ENCODE measurements at places on chromosomes 4 and X.

DNA sequence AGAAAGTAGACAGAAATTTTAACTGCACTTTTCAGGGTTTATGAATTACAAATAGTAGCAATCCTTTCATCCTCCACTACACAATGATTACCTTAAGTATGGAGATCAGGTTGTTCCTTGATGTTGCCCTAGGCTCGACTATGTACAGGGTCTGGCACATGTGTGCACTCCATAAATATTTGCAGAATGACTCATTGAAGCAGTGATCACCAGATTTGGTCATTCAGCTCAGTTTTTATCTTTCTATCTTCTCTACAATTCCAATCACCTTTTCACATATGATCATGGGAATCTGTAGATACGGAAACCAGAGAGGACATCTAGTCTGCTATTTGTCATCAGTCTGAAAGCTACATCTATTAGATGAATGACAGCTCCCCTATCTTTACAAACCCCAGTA, 171.7 kb upstream of the HCCS start:
- DNase-seq = no peak

GRCh38 chr4:143558286-143558685, 44.8 kb downstream of the SMARCA5 start:
- DNase-seq = no peak

GRCh38 chrX:465418-466215, 78.9 kb upstream of the PPP2R3B start:
- no peak for DNase-seq

GRCh38 chrX:100263650-100264049, 146.4 kb downstream of the PCDH19 start:
- no peak for DNase-seq

- peak; percentile 73 for DNase-seq
Measured at GRCh38 chrX:73562984-73563737, at the start of gene CHIC1. Gene CHIC1, plus strand, starts transcription at chrX:73563197. Its CDS starts 88 bp downstream, at chrX:73563285.

GRCh38 chr4:153529646-153530045, 63.5 kb downstream of the TMEM131L start:
- DNase-seq = no peak

- no peak for DNase-seq
Measured at GRCh38 chr4:143668930-143669552, 31.4 kb downstream of the FREM3 start.

DNA sequence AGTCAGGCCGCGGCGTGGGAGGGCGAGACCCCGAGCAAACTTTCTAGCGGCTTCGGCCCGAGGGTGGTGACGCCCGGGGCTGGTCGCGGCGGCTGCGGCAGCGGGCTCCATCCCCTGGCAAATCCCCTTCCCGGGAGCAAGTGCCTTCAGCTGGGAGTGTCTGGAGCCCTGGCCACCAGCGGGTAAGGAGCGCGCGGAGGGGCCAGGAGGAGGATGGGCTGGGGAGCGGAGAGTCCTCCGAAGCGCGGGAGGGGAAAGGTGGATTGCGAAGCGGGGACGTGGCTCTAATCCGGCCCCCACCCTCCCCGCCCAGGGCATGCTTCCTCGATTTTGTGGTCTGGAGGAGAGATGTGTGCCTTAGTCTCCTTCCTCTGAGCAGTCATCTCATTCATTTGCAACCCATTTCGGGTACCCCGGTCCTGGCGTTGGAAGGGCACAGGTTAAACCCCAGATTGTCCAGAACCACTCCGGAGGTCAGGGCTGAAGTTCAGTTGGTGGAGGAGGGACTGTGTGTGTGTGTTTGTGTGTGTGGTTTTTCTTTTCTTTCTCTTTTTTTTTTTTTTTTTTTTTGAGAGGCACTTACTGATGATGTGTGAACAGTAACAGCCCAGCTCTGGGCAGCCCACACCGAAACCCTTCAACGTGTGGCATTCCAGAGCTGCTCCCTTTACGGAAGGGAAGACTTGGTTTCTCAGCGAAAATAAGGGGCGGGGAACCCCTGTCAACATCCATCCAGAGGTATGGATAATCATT, 516 bp downstream of the SGMS2 start:
- no peak for DNase-seq

- DNase-seq = no peak
Measured at GRCh38 chr4:99029018-99029735, 33.7 kb downstream of the METAP1 start.

DNA sequence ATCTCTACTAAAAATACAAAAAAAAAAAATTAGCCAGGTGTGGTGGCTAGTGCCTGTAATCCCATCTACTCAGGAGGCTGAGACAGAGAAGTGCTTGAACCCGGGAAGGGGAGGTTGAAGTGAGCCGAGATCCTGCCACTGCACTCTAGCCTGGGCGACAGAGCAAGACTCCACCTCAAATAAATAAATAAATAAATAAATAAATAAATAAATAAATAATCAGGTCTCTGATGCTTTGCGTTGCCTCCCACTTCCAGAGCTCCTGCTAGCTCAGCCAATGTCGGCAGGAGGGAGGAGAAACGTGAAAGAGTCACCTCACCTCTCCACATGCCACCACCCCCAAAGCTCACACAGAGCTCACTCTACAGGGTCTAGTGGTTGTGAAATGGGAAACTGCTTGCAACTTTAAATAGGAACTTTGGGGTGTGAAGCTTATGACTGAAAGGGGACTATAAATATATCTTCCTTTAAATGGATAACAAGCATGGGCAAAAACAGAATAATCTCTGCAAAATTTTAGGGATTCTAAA, 7.9 kb downstream of the SMIM31 start:
- DNase-seq = no peak

GRCh38 chr4:123994917-123995316, 598.3 kb downstream of the SPRY1 start:
- no peak for DNase-seq

DNA sequence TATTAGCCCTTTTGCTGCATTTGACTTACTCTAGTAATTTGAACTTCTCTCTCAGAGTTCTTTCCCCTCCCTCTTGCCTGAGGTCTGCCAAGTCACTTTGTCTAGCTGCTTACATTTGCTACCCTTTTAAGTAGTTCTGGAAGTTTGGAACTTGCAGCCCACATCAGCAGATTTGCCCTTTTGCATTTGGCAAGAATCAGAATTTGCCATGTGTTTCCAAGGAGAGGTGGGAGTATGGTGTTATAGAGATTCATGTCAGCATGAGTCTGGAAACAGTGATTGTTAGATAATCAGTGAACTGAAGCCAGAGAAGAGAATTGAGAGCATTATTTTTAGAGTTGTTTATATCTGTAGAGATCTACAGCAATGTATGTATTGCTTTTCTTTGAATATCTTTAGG, 52.1 kb downstream of the KLHL34 start:
- no peak for DNase-seq

- DNase-seq = no peak
Measured at GRCh38 chr4:81457921-81458520, 13.7 kb downstream of the RASGEF1B start.

- DNase-seq = no peak
Measured at GRCh38 chrX:103513067-103513466, 6.2 kb downstream of the RAB40A start.

- no peak for DNase-seq
Measured at GRCh38 chr4:55865228-55865806, 11.9 kb downstream of the EXOC1 start.

DNA sequence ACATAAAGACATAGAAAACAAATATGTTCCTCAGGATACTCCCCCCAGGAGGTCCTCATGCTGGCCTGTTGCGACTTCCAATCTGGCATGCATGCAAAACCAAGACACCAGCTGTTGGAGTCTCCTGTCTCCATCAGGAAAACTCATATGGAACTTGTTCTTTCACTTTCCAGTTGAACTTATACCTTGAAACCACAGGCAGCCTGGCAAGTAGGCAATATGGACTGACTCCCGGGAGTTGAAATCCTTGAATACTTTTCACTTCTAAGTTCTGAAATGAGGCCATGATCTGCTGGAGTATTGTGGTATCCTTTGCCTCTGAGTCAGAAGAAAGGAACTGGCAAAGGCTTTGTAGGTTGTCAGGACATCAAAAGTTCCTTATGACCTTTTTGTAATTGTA, 444.2 kb downstream of the IDS start:
- no peak for DNase-seq

DNA sequence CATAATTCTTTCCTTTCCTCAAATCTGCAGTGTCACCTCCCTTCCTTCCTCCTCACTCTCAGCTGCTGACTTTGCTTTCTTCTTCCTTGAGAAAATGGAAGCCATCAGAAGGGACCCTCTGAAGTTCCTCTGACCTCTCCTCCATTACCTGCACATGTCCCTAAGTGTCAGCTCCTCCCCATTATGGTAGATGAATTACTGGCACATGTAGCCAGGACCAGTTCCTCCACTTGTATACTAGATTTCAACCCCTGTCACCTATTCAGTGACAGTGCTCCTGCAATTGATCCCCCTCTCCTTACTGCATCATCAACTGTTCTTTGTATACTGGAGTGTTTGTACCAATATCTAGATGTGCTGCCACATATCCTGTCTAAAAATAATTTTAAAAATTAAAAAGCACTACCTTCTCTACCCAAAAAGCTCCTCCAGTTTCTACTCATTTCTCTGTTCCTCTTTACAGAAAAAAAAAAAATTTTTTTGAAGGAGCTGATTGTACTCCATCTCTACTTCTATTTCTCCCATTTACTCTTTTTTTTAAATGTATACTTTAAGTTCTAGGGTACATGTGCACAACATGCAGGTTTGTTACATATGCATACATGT, 78.6 kb downstream of the CLCN5 start:
- DNase-seq = no peak

DNA sequence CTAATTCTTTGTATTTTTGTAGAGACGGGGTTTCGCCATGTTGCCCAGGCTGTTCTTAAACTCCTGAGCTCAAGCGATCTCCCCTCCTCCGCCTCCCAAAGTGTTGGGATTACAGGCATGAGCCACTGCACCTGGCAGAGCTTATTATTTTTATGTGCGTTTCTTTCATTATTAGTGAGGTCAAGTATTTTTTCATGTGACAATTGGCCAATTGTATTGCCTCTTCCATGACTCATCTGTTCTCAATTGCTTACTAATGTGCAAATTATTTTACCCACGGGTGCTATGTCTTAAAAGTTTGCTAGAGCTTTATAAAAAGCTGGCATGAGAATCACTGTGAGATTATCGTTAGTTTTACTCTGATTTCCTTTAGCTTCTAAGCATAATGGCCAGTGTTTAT, 13.0 kb upstream of the ARX start:
- DNase-seq = no peak

- DNase-seq = no peak
Measured at GRCh38 chrX:101803451-101803850, 128.4 kb downstream of the ZMAT1 start.

DNA sequence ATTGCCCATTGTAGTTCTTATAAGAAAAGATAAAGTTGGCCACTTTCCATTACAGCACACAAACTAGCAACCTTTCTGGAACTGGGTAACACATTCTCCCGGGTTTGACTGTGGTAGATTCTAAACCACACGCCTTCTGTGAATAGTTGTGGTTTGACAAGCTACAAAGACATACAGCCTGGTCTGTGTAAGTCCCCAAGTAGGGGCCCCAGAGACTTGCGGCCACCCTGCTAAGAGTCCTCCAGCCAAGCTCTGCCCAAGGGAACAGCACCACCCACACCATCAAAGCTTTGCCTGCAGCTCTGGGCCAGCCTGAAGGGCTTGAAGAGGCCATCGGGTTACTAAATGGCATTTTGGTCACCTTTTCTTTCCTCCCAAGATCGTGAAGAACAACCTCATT, 203.4 kb downstream of the MAML3 start:
- DNase-seq = no peak

- no peak for DNase-seq
Measured at GRCh38 chrX:139156356-139156755, 374.2 kb upstream of the F9 start.

- no peak for DNase-seq
Measured at GRCh38 chr4:112311516-112311915, 14.3 kb downstream of the ALPK1 start.

DNA sequence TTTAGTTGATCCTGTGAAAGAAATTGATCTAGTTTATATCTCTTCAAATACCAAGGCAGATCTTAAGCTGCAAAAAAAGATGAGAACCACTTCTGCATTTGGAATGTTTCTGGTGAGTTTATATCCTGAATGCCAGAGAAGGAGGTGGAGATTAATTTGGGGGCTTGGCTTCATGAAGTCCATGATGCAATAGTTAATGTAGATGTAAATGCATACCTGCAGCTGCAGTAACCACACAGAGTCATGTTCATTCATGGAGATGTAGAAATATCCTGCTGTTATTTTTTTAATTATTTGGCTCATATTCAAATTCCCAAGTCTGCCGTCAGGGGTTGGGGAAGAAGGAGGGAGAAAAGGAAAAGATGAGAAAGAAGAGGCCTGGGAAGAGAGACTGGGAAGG, at the start of gene SULT1E1:
TSS of gene SULT1E1 (minus strand) at position 94 of the 400 bp plus-strand sequence. CDS start 2,501 bp downstream, outside the sequence.
- DNase-seq = no peak

GRCh38 chrX:48025561-48025960, 18.8 kb downstream of the SPACA5 start:
- DNase-seq = peak; percentile 55

DNA sequence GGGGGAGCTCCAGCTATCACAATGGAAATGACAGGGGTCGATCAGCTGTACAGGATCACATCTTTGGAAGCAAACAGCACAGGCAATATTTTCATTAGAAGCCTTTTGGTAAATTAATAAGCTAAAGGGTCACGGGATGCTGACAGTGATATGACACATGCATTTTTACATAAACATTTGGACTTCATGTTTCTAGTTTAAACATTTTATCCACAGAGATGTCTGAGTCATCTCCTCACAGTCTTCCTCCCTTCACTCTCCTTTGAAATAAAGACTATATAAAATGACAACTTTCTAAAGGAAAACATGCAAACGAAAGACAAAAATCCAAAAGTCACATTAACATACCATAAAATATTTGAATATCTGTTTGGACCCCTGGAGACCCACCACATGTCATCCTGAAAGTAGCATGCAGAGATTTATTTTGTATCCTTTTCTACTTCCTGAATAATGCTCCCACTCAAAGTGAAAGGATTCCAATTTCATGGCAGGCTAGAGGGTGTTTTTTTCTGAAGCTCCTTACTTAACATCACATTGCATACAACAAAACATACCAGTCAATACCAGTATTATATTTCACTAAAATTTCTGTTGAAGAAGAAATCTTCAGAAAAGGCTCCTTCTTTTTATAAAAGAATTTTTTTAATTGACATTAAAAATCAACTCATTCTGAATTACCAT, 200.1 kb upstream of the PPARGC1A start:
- DNase-seq = no peak

- DNase-seq = no peak
Measured at GRCh38 chr4:150541681-150542080, 40.3 kb upstream of the MAB21L2 start.

DNA sequence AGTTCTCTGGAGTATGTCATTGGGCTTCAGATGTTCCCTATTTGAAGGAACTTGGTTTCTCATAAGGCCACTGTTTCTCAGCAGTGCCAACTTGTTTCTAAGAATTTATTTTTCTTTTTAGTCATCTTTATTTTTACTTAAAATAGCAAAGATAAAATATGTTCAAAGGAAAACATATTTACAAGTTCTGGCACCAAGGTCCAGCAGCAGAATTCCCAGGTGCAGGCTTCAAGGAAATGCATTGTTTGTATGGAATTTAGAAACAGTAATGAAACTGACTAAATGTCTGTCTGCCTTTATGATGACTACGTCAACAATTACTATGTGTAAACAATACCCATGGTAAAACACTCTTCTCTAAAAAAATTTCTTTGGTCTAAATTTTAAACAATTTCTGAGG, 109.6 kb downstream of the IL15 start:
- DNase-seq = no peak

GRCh38 chr4:141207961-141208360, 12.7 kb upstream of the ZNF330 start:
- no peak for DNase-seq

GRCh38 chr4:142402900-142403299, 443.2 kb downstream of the INPP4B start:
- peak; percentile 33 for DNase-seq

All from CD4-positive, alpha-beta T cell treated with Interleukin-6 at 100 ng/mL for 8 hours (primary cell).